ENCODE measurements at places on chromosomes 4 and X.

DNA sequence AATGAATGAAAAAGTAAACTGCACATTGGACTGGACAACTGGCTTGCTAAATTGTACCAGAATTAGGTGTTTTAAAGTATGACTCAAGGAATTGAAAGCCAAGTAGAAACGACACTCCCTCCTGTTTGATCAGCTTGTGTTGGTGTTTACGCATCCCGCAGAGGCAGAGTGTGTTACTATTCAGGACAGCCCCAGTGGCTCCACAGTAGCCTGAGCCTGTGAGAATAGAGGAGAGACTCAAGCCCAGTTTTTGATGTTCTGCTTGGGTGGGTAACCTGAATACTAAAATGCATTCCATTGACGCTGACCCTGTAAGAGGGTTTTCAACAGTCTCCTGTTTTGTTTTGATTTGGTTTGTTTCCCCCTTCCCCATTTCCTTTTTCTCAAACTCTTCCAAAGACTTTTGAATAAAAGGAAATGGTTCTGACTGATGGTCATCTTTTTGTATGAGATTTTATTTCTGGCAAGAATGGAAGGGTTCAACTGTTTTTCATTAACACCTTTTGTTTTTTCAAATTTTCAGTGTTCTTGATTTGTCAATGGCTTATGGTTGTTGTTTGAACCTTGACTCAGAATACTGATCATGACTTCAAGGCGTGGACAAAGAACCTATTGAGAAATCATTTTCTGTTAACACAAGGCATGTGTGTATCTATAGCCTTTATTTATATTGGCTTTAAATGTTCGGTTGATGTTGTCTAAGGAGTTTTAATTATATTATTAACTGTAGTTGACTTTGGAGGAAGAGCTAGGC is 10.2 kb downstream of the ADGRL3 start:
- DNase-seq, result no peak

- no peak for DNase-seq
Measured at GRCh38 chr4:40736910-40737309, 12.8 kb upstream of the NSUN7 start.

- DNase-seq, result peak; percentile 31
Measured at GRCh38 chr4:153362184-153362583, 17.7 kb downstream of the MND1 start.

GRCh38 chr4:89119836-89120235 is 8.5 kb downstream of the TIGD2 start:
- DNase-seq, result no peak

DNA sequence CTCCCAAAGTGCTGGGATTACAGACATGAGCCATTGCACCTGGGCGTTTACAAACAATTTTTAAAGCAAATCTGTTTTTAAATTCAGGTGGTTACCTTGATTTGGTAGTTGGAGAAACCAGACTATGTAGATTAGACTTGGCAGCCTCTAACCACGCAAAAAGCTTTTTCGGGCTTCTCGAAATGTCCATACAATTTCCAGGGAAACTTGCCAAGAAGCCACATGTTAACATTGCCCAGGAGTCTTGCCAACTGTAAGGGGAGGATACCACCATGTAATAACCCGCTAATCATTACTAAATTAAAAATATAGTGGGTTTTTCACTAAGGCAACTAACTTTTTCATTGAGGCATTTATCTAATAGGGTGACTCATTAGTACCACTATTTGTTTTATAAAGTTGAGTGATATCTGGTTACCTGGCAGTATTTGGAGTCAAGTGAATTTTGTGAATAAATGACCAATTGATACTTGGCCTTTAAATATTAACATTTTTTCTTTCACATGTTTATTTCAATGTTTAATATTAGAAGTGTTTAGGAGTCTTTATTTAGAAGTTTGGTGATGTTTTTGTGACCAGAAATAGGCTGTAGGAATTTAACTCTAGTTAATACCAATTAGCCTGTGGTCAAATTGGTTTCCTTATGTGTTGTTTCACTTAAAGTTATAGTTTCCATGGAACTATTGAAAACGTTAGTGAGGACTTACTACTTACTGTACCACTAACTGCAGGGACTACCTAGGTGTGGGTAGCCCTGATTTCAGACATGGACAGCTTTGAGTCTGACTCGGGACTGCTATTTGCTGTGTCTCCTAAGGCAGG is 61.3 kb downstream of the CLDN34 start:
- DNase-seq, result no peak

DNA sequence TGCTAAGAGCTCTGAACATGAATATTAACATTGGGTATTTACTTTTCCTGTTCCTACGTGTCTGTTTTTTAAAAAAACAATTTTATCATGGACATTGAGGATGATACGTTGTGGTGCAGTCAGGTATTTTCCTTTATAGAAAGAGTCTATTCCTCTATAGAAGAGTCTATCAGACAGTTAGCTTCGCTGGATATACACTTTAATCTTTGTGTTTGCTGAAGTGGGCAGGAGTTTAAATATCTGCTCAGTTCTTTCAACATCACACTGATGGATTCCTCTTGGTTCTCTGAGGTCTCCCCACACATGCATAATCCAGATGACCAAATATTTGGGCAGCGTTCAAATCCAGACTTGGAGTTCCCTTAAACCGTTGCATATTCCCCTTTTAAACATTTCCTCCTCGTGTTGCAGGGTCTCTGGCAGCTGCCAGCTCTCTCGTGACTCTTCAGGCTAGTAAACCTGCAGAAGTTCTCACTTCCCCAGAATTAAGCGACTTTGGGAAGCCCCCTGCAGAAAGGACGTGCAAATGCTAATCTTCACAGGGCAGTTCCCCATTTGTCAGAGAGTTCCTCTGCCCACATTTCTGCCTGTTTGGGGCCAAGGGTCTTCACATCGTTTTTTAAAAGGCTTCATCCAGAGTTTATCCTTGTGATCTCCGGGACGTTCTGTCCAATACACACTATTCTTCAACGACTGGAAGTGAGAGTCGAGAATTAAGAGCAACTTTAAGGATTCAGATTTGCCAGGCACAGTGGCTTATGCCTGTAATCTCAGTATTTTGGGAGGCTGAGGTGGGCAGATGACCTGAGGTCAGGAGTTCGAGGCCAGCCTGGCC is 20.5 kb upstream of the DHRSX start:
- DNase-seq, result no peak
